CD4-positive, CD25-positive, alpha-beta regulatory T cell (primary cell): ENCODE measurements at places on chromosomes 2 and 18.
A peak's percentile ranks its signal among the peaks of the same experiment; 100 is the strongest.

- DNase-seq, result no peak
Observed at GRCh38 chr2:205778356-205778755, 96.1 kb downstream of the NRP2 start.

GRCh38 chr2:157842106-157842879, 33.8 kb downstream of the ACVR1 start:
- no peak for DNase-seq

DNA sequence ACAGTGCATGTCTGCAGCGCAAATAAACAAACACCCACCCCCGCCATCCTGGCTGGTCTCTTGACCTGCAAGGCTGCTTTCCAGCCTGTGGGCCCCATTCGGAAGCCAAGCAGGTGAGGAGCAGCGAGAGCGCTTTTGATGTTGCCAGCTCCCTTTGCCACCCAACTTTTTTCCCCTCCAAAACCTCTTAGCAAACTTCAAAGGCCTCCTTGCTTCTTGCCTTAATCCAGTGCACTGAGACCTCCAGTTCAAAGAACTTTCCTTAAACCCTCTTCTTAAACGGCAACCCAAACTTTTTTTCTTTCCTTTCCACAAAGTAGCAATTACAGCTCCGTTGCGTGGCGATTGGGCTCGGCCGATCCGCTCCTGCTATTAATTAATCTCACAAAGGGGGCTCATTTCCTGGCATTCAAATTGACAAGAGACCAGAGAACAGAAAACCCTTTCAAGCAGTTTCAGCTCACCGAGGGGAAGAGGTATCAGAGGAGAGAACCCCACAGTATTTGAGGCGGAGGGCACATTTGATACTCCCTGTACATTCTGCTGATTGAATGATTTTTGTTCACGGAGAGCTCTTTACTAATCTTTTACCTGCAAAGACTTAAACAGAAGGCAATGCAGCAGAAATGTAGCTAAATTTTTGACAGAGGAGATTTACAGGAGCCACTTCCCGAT, 531.4 kb downstream of the TMEM182 start:
- no peak for DNase-seq

- no peak for DNase-seq
Observed at GRCh38 chr2:5766561-5766960, 74.4 kb downstream of the SOX11 start.

- DNase-seq, result no peak
Observed at GRCh38 chr2:29195796-29196195, 80.6 kb downstream of the CLIP4 start.

- DNase-seq, result peak; percentile 75
Observed at GRCh38 chr2:70964596-70965386, 13.6 kb upstream of the ANKRD53 start.

GRCh38 chr18:49490246-49490762, 3.3 kb upstream of the C18orf32 start:
- peak; percentile 47 for DNase-seq

DNA sequence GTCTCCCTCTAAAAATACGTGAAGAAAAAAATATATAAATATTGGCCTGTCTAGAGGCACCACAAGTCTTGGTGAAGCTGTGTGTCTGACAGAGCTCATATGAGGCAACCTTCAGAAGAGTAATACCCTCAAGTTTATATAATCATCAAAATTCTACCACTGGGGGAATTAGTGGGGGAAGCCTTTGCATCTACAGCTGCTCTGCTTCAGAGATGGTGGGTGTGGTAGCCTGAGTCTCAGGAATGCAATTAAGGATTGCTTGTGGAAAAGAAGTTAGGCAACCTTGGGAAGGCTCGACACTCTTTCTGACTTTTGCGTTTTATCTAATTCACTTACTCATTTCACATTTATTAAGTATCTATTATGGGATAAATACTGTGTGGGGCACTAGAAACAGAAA, 17.4 kb downstream of the TPGS2 start:
- no peak for DNase-seq

DNA sequence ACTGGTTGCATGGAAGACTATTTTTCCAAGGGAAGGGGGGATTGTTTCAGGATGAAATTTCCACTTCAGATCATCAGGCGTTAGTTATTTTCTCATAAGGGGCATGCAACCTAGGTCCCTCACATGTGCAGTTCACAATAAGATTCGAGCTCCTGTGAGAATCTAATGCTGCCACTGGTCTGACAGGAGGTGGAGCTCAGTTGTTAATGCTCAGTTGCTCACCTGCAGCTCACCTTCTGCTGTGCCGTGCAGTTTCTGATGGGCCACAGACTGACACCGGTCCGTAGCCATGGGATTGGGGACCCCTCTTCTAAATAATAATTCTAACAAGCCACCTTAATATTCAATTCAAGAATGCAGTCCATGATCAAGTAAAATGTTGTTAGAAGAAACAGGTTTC, 34.9 kb downstream of the PLCL1 start:
- no peak for DNase-seq

DNA sequence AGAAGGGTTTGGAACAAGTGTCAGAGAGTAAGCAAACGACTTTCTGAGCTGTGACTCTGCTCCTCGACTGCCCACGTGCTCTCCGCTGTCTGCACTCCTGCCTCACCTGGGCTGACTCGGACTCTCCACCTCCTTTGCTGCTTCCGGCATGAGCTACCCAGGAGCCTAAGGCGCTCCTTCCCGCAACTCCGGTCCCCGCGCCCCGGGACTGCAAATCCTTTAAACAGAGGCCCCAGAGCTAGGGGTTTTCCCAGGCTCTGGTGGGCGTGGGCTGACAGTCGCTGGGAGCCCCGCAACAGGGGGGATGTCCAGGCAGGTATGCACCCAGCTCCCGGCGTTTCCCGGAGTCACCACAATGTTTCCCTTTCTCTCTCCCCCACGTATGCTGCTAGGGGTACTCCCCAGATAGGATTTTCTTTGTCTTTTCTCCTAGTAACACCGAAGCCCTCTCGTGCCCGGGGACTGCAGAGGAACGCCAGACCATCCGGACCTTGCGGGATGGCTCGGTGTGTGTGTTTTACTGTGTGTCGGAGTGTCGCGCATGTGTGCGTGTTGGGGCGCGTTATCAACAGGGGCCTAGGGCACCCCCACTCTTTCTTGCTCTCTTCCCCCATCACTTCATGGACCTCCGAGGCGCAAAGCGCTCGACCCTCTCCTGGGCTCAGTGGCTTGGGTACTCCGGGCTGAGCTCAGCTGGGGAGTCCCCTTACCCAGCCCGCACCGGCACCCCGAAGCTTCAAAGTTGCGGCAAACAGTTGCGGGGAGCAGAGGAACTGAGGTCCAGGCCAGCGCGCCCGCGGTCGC, 691 bp upstream of the THSD7B start:
- no peak for DNase-seq

DNA sequence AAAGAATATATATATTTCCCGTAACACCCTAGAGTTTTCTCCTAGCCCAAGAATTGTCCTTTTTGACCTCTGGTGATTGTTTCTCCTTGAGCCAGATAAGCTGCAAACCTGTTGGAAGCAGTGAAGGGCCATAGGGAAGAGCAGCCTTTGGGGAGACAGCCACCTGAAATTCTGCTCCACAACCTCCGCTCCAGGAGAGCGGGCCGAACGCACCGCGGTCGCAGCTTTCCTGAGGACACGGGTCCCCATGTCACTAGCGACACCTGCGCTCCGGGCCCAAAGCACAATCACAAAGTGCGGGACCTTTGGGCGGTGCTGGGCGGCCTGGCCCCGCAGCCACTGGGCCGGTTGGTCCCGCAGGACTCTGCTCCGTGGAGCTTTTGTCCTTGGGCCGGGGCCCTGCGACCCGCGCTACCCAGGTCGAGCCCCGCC, 557 bp upstream of the DSG2 start:
- no peak for DNase-seq

DNA sequence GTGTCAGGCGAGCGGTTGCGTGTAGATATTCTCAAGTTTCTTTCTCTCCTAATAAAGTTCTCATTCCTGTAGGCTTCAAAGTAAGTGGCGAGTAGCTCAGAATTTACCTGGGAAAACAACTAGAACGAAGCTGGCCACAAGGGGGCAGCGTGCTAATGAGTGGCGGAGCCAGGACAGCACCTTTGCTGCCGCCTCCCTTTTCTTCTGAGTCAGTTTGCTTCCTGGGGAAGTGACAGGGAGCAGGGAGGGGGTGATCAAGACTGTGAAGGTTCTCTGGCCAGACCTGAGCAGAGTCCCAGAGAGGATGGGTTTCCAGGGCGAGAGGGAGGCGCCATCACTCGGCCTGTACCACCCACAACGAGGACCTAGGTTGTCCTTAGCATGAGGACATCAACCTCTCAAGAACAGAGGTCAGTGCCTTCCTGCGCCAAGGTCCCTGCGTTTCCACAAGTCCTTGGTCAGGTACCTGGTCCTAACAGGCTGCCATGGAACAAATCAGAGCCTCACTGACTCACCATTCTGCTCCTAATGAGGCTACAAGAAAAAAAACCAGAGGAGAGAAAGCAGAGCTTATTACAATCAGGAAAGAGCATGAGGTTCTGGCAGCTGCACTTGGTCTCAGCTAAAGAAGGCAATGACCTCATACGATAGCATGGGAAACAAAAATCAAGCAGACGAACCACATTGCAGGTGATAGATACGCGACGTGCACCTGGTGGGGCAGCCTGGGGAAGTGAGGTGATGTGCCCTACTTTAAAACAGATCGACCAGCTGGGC, 98.7 kb downstream of the PLB1 start:
- DNase-seq, result peak; percentile 84

GRCh38 chr18:22330508-22330907, 87.2 kb downstream of the CTAGE1 start:
- DNase-seq, result no peak

GRCh38 chr2:18708203-18708715, 118.9 kb upstream of the NT5C1B start:
- no peak for DNase-seq

GRCh38 chr2:178859730-178860129, 52.5 kb upstream of the TTN start:
- no peak for DNase-seq

DNA sequence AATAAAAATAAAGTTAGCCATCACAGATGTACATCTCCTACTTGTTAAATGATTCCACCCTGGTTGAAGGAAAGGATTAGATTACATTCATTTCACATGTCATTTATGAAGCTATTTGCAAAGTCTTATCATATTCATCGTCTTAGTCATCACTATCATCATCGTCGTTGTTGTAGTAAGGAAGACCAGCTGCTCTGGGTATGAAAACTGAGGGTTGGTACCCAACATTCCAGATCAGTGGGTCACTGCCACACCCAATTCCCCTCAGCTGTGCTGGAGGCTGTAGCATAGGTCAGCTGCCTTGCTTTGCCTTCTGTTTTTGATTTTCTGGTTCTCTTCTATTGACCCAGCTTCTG, 20.9 kb upstream of the CCBE1 start:
- no peak for DNase-seq

GRCh38 chr2:216188956-216189355, 79.8 kb downstream of the XRCC5 start:
- no peak for DNase-seq

- DNase-seq, result no peak
Observed at GRCh38 chr2:114400890-114401289, 41.6 kb upstream of the DPP10 start.

GRCh38 chr2:174764280-174765255, at the start of gene CHRNA1:
CHRNA1 (minus strand) TSS chr2:174764472; CDS start chr2:174764394, 78 bp downstream.
- no peak for DNase-seq

- DNase-seq, result no peak
Observed at GRCh38 chr2:100957996-100958653, 44.0 kb upstream of the RPL31 start.

DNA sequence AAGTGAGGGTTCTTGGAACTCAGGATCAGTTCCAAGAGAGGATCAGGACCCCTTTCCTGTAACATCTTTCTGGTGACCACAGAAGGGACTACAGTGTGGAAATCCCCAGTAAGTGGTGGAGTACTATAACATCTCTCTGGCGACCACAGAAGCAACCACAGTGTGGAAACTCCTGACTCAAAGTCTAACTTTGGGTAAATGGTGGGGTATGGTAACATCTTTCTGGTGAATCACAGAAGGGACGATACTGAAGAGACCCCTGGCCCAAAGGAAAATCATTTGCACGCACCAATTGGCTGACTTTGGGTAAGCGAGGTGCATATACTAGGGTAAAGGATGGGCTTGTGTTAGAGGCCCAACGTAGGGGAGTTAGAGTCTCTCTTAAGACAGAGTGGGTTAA, 56.3 kb upstream of the GULP1 start:
- no peak for DNase-seq

DNA sequence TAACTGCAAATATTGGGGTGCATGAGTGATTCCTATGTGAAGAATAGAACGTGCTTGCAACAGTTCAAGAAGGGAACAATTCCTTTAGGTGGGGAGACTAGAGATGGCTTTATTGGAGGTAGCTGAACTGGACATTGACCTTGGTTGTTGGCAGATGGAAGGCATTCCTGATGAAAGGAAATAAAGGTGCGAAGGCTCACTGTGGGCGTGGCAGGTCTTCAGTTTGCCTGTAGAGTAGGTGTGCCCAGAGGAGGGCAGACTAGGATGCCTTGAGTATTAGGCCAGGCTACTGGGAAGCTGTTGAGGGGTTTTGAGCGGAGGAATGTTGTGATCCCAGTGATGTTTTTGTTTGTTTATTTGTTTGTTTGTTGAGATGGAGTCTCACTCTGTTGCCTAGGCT, 2.8 kb downstream of the SPR start:
- no peak for DNase-seq

- DNase-seq, result no peak
Observed at GRCh38 chr18:42640160-42640559, 475.3 kb downstream of the RIT2 start.

DNA sequence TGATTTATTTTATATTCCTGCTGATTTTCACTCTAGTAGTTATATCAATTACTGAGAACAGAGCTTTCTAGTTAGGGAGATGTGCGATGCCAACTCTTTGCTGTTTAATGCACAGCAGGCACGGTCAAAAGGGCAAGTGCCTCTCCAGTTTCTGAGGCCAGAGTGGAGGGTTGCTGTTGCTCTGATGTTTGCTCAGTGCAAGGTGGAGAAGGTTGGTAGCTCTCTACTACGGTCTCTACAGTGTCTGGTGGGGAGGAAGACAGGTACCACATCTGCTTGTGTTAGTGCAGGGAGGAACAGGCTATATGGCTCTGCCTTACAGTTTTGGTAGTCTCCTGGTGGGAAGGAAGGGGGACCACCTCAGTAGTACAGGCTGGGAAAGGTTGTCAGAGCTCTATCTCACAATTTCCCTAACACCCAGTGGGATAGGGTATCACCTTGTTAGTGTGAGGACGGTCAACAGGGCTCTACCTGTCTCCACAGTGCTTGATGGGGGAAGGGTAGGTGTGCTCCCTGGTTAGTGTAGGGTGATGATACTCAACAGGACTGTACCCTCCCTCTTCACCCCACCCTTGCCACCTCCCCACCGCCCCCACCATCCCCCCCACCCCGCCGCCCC, 85.9 kb downstream of the FANCL start:
- DNase-seq, result no peak

- DNase-seq, result no peak
Observed at GRCh38 chr2:25720575-25720974, 47.2 kb upstream of the DTNB start.

- no peak for DNase-seq
Observed at GRCh38 chr18:10401930-10402329, 52.5 kb upstream of the APCDD1 start.
